ENCODE measurements at places on chromosomes 12 and 14.
A peak's percentile ranks its signal among the peaks of the same experiment; 100 is the strongest.

DNA sequence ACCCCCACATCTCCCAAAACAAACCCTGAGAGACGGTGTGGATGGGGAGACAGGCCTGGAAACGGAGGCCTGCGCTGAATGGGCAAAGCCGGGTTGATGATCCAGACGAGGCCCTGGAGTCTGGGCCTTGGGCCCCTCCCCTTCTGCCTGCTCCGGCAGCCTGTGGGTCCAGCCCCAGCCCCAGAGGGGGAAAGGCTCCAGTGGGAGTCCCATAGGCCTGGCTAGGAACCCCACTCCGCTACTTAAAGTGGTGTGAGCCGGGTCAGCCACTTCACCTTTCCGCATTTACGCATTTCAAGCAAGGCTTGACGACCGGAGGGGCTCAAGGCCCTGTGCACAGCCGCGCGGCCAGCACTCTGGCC, 695 bp upstream of the TNFAIP2 start:
- no peak for DNase-seq

DNA sequence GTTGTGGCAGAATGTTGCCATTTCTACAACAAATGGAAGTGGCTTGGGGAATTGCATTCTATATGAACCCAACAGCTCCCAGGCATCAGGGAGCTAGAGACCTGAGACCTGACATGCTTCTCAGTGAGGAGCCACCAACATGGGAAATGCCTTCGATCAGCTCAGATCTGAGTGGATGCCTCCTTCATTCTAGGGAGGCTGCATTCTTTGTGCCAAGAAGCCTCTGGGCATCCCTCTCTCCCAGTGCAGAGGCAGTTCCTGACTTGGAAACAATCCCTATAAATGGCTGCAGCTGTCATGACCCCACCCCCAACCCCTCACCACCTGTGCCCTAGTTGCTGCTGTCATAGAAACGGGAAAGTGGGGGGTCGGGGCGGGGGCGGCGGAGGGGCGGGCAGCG, 196.3 kb downstream of the PPM1H start:
- no peak for DNase-seq

DNA sequence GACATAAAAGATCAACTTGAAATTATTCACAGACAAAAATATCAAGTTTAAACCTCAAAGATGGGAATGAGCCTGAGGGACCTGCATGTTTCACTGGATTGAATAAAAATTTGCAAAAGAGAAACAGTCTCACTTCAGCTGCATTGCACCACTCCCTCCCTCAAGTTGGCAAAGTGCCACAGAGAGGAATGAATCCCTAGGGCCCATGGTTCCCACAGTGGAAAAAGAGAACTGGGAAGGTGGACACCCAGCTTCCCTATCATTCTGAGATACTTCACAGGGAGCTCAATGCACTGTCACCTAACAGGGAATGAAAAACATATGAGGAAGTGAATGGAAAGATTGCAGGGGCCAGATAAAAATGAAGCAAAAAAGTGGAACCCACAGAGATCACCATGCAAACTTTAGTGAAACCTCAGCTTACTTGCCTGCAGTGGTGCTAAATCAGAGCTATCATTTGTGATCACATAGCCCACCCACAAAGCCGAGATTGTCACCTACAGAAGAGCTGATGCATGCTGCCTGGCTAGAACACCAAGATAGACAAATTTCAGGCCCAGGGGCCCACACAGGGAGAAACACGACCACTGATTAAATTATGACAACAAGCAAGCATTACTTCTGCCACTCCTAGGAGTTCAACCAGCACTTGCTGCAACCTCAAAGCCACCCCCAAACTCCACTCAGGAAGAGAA, 911.3 kb downstream of the LRFN5 start:
- no peak for DNase-seq

- DNase-seq: no peak
These were observed 3.1 kb upstream of the MFAP5 start for GRCh38 chr12:8665759-8666158.

GRCh38 chr12:49792181-49792970, 35.8 kb downstream of the NCKAP5L start:
- DNase-seq: no peak

DNA sequence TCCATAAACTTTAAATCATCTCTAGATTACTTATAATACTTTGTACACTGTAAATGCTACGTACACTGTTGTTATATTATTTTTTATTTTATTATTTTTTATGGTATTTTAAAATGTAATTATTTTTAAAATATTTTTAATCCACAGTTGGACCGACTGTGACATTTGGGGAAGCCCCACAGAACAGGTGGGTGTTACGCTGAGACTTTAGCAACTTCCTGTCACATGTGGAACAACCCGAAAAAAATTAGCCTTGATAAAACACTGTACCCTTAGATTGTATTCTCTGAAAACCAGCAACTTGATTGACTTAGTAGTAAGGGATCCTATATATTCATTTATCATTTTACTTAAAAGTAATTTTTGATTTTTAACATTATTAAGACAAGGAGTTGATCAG, 1755.7 kb upstream of the SEL1L start:
- no peak for DNase-seq

- no peak for DNase-seq
These were observed 71.0 kb upstream of the KRAS start for GRCh38 chr12:25321772-25322171.

DNA sequence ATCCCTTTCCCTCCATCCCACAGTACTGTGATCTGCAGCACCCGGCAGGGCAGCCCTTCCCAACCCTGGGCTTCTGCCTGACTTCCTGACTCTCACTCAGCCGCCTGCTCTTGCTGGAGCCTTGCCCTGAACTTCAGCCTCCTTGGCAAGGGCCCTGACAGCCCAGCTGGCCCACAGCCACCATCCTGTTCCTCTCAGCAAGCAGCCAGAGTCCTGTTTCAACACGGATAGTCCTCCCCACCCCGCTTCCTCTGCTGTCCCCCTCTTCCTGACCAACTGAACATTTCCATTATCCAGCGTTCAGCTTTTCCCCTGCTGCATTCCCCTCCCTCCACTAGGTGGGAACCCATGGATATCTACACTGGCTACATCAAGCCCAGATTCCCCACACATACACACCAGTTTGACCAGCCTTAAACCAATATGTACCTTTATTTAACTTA, 74.0 kb upstream of the MDM1 start:
- DNase-seq: no peak

DNA sequence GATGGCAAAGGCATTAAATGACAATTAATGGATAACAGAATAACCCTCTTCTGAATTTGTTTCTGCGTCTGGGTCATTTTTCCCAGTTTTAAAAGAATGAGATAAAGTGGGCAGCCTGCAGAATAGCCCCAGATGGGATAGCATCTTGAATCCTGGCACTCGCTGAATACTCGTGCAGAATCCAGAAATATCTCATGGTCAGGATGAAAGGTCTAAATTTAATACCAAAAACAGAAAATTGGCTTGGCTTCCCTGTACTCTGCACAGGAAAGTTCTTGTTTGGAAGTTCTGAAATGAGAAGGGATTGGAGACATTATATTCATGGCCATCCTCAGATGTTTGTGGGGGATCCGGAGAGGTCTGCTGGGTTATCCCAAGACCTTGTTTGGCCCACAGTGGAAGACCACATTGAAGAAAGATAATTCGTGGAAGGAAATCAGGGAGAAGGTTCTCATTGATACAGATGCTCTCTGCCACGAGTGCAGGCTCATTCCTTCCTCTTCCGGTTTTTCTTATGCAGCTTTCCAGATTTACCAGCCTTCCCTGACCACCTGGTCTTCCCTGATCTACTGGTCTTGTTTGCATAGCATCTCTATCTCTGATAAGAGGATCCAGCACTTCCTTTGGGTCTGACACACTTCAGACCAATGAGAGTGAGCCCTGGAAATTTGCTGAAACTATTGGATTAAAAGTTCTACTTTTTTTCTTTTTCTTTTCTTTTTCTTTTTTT, 6.0 kb upstream of the IFT81 start:
- no peak for DNase-seq

- DNase-seq: no peak
These were observed 364.5 kb downstream of the BTG1 start for GRCh38 chr12:91781114-91781513.

DNA sequence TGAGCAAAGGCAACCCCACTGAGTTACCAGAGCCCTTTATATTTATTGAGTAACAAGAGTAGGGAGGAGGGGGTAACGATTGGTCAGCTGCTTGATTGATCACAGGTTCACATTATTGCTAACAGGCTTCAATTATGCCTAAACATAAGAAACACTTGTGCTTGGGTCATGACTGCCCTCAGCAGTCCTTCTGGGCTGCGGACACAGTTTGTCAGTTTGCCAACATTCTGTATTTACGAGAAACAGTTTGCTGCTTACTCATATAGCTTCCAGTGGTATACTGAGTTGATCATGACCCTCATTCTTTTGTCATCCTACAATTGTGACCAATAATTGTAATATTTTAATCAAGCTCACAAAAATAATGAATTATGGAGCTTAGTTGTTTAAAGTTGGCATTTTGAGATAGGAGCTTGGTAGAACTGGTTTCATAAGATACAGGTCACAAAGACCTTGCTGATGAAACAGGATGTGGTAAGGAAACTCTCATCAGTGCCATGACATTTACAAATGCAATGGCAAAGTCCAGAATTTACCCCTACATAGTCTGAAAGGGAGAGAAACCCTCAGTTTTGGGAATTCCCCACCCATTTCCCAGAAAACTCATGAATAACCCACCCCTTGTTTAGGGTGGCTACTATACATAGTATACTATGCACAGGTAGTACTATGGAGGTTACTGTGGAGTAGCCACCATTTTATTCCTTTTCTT, 1421.0 kb upstream of the FLRT2 start:
- DNase-seq: no peak

- DNase-seq: peak; percentile 32
These were observed 3.5 kb downstream of the FMNL3 start for GRCh38 chr12:49703647-49704137.

GRCh38 chr14:38254571-38255407, 1.1 kb downstream of the CLEC14A start:
- no peak for DNase-seq

DNA sequence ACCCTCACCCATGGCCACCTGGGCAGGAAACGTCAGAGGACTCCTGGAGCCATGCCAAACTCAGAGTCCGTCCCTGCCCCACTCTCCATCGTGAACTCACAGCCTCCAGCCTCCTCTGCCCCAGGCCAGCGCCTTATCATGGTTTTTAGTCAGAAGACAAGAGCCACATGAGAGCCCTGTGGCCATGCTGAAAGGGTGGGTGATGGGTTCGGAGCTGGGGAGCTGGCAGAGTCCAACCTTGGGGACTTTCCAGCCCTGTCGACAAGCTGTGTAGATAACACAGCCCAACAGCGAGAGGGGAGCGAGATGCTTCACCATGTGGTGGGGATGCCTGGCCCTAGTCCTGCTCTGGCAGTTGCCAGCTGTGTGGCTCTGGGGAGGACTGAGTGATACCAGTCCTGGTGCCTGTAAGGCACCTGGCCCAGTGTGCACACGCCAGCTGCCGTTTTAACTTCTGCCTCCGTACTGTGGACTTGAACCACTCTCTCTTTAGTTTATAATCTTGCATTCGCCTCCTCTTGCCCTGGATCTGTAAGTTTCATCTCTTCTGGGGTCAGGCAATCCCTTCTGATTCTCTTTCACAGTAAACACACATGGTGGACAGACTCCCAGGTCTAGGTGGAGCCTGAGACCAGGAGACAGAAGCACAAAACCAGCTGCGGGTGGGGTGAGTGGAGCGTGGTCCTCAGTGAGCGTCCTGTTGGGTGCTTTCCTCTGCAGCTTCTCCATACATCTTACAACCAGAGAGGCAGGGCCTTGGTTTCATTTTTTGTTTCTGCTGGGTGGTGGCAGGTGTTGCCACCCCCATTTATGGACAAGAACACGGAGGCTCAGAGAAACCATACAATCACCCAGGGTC, 55.3 kb downstream of the RIN3 start:
- DNase-seq: peak; percentile 48

DNA sequence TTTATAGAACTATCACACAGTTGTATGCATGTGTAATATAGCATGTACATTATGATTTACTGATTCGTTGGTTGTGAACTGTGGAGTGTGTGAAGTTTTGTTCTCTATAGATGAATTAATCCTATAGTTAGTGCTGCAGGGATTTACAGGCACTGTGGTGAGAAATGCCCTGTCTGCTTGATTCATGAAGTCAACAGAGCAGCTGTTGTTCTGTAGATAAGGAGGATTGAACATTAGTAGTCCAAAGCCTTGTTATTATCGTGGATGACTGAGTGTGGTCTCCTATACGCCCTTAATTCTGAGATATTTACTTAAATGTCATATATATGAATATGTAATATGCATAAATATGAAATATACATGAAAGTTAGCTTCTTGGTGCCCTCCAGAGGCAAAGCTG, 98.3 kb downstream of the DNAH10 start:
- no peak for DNase-seq

DNA sequence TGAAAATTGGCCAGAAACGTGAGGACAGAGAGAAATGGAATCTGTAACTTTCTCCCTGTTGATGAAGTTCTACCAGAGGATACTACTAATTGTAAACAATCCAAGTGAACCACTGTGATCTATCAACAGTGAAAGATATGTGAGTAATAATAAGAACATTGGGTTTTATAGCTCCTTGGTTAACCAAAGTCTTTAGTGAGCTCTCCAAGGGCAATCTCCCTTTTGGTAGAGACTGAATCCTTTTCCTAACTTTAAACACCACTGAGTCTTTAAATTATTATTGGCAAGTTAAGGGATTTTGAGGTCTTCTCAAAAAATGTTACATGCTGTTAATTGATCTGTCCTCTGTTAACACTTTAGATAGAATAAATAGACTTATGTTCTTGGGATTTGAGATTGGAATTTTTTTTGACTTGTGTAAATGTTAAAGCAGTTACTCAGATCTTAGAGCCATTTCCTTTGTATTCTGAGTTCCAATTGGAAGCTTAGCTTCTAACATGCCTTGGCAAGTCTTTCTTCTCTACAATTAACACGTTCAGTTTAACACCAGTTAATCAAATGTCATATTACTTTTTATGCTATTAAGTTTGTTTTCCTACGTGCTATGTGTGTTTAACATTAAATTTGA, 338.2 kb upstream of the DDHD1 start:
- DNase-seq: no peak

DNA sequence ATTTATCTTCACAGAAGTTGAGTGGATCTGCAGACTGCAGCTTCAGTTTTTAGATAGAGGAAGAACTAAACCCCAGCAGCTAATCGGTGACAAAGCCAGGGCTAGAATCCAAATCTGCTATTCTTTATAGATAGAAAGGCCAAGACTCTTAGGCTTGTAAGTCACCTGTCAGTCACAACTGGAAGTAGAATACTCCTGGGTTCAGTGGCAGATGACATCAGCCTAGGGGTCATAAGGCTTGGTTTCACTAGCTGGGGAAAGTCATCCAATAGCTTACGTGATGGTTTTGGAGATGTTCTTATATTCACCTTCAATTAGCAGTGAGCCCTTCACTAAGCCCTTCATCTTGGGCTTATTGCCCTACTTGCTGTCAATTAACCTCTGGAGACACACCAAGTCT, 93.4 kb downstream of the APAF1 start:
- no peak for DNase-seq

- DNase-seq: no peak
These were observed 68.1 kb downstream of the CIT start for GRCh38 chr12:119809023-119809422.

GRCh38 chr12:1581973-1582708, 12.2 kb downstream of the FBXL14 start:
- no peak for DNase-seq

GRCh38 chr12:98532687-98533304, 17.4 kb downstream of the TMPO start:
- no peak for DNase-seq

- DNase-seq: no peak
These were observed 44.7 kb downstream of the SLC8A3 start for GRCh38 chr14:70144046-70144445.

- DNase-seq: no peak
These were observed 60.2 kb downstream of the SNAPC1 start for GRCh38 chr14:61822458-61822857.

GRCh38 chr12:105814283-105814682, 324.5 kb downstream of the NUAK1 start:
- DNase-seq: no peak
